Vagina (tissue), 2 donors: ENCODE measurements at places on chromosomes 16 and 17.

DNA sequence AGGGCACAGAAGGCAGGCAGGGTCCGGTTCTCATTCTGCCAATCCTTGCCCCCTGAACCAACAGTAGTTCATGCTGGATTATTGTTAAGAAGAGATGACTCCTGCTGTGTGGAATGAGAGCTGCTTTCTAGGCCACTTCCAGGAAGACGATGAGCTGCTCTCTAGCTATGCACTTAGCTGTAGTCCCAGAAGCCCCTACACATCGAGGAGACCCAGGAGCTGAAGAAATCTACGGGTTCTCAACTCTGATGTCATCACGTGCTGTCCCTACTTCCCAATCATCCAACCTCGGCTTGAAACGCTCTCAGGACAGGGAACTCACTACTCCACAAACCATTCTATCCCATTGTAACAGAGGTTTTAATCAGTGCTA lies 29.0 kb upstream of the EMP2 start:
- no peak for DNase-seq

- DNase-seq = no peak
These were observed 47.0 kb upstream of the GSG1L start for GRCh38 chr16:28110479-28110878.

- DNase-seq = no peak
These were observed 1.8 kb downstream of the ZNF23 start for GRCh38 chr16:71460236-71460635.

DNA sequence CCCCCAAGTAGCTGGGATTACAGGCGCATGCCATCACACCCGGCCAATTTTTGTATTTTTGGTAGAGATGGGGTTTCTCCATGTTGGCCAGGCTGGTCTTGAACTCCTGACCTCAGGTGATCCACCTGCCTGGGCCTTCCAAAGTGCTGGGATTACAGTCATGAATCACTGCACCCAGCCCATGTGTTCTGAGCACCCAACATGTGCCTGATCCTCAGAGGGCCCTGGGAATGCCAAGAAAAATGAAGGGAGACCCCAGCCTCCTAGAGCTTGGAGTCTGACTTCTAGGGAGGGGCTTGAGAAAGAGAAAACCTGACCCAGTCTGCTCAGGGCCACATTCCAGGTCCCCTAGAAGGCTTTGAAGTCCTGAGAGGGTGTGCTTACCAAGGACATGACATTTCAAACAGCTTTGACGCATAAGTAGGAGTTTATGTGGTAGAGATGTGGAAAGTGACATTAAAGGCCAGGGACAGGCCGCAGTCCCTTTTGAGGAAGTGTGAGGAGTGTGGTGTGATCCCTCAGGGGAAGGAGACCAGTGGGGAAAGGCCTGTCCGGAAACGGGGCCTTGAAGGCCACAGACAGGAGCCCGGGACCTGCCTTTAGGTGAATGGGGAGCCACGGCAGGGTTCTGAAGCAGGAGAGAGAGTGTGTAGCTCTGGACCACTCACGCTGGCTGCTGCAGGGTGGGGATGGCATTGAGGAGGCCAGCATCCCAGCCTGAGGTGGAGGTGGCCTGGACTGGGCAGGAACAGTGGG lies 1.1 kb upstream of the CCL22 start:
- DNase-seq = no peak

DNA sequence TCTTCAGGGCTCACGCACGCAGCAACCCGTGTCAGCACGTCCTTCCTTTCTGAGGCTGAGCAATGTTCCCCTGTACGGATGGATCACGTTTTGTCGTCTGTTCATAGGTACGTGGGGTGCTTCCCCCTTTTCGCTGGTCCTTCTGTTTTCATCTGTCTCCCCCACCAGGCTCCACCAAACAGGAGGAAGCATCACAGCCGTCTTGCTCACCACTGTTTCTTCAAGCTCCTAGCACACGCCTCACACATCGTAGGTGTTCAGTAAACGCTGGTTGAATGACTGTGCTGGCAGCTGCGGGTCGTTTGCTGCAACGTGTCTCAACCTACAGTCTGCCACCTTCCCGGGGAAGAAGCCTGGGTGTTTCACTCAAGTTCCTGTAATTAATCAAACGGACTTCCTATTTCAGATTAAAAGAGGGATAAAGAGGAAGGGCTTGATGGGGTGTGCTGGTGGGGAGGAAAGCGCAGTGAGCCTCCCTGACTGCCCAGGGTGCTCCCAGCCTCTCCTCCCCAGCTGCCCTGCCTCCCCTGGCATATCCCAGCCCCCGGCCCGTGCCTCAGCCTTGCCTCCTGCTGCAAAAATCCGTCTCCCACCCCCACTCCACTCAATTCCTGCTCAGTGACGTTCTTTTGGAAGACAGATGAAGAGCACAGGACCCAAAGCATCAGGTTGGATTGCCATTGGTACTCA lies 76.7 kb upstream of the DOC2B start:
- DNase-seq = no peak

GRCh38 chr16:74052016-74052415 lies 244.6 kb upstream of the PSMD7 start:
- DNase-seq = no peak
